ENCODE measurements at places on chromosomes 16 and 17.

DNA sequence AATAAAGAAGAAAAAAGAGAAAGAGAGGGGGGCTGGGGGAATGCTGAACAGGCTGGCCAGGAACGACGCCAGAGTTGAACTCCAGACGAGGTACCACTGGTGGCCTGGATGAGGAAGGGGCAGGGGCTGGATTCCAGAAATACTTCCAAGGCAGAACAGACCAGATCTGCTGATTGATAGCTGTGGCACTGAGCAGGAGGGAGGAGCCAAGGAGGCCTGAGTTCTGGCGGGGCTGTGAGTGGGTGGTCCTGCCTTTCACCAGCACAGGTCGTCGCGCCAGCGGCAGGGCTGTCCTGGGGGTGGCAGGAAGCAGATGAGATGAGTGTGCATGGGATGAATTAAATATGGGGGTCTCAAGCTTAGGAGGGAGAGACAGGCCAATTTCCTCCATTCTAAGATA lies 5.5 kb downstream of the CCDC42 start:
- DNase-seq: no peak

GRCh38 chr16:79411357-79411756 lies 189.2 kb downstream of the MAF start:
- no peak for DNase-seq

GRCh38 chr17:33463887-33464286 lies 170.8 kb upstream of the ASIC2 start:
- DNase-seq: no peak

GRCh38 chr17:2050300-2051060 lies 4.4 kb upstream of the HIC1 start:
- peak; percentile 69 for DNase-seq

- no peak for DNase-seq
Measured at GRCh38 chr16:85426806-85427205, 186.3 kb upstream of the GSE1 start.

GRCh38 chr16:8730335-8730915 lies 56.0 kb downstream of the ABAT start:
- no peak for DNase-seq

- peak; percentile 49 for DNase-seq
Measured at GRCh38 chr16:85750146-85750826, 610 bp downstream of the C16orf74 start.

DNA sequence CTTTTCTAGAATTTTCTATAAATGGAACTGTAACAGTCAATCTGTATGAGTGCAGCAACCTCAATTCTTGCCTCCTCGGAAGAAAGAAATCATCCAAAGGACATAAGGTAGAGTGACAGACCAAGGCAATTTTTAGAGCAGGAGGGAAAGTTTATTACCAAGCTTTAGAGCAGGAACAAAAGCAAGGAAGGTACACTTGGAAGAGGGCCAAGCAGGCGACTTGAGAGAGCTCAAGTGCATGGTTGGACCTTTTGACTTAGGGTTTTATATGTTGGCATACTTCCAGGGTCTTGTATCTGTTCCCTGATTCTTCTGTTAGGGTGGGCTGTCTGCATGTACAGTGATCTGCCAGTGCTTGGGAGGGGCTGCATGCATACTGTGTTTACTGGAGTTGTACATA lies 50.3 kb downstream of the SCNN1G start:
- DNase-seq: no peak

DNA sequence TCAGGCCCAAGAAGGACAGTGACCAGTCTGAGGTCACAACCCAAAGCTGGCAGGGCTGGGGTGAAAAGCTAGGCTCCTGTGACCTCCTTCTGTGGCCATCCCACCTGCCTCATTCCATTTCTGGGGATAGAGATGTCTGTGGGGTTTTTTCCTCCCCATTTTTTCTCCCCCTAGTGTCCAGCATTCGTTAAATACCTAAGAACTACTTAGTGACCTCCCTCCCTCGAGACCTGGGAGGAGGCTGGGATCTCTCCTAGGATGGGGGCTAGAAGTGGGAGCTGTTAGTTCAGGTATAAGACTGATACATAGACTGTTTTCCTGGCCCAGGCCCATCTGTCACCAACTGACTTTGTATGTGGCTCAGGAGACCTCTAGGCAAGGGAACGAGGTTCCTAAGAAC lies 20.5 kb upstream of the STAC2 start:
- DNase-seq: no peak

GRCh38 chr16:47726031-47726675 lies 265.0 kb downstream of the PHKB start:
- DNase-seq: no peak

DNA sequence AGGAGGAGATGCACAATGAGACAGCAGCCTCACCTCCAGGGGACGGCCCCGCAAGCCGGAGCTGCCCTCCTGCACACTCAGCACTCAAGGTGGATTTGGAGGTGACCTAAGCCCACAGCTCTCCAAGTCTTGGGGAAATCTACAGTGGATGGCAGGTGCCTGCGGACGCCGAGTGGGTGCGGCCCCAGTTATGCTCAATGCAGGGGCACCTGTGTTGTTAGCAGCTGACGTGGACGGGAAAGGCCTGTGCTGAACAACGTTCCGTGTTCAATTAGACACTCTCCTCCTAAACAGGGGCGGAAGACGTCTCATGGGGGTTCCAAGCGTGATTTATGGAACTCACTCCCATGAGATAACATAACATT lies 22.0 kb upstream of the METRNL start:
- no peak for DNase-seq

GRCh38 chr17:83180264-83180995 lies 101.0 kb downstream of the METRNL start:
- DNase-seq: no peak

Measured in HCEC 1CT (cell line).